ENCODE measurements at places on chromosomes 6 and 20.

- no peak for DNase-seq
These were observed 274.1 kb downstream of the CLIC5 start for GRCh38 chr6:45741437-45742171.

DNA sequence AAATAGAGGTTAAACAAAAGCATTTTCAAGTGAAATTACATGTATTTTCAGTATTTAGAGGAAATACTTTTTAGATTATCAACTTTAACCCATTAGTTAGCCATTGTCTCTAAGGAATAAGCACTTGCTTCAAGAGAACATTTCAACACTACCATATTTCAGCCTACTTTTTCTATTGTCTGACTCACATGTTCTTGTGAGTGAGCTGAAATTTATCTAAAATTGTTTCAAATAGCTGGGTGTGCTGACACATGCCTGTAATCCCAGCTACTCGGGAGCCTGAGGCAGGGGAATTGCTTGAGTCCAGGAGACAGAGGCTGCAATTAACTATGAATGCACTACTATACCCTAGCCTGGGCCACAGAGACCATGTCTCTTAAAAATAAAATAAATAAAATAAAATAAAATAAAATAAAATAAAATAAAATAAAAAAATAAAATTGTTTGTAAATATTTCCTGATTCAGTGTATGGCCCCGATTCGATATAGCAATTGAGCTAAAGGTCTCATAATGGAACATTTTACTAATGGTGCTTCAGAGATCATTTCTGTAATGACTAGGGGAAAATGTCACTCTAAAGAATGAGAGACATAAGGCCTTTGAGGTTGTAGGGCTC lies 324.6 kb upstream of the PLCB4 start:
- DNase-seq = no peak

GRCh38 chr6:158445426-158446085 lies 114.3 kb upstream of the TMEM181 start:
- DNase-seq = no peak

DNA sequence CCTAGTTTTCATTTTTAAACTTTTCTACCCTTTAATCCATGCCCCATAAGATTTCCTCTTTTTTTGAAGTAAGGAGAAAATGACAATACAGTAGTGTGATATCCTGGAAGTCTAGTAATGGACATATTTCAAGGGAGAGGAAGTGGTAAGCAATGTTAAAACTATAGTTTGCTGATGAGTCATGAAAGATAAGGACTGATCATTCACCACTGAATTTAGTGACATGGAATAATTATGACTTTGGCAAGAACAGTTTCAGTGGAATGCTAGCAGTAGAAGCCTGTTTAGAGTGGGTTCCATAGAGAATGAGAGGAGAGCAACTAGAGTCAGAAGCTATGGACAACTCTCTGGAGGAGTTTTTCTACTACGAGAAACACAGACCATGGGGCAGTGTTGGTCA lies 24.9 kb upstream of the SLC2A12 start:
- DNase-seq = no peak

DNA sequence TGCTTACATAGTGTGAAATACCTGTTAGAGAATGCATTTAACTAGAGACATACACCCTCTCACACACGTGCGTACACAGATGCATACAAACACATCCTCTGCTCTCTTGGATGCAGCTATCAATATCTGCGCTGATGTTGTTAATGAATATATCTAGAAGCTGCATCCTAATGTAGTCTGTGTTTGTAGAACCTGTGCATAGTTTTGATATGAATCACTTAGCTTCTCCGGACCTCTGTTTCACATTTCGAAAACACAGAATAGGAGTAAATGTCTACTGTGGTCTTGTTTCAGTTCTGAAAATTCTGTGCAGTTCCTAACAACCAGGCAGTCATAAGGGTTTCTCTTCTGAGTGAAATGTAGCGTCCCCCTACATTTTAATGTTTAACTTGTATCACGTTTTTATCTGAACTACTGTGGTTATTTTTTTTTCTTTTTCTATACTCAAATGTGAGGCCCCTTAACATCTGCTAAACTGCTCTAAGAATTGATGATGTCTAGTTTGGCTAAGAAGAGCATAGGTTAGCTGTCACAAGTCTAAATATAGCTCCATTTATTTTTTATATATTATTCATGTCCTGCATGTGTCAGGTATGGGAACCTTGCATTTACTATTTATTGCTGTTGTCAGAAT lies 254.5 kb downstream of the TMEM242 start:
- DNase-seq = no peak

DNA sequence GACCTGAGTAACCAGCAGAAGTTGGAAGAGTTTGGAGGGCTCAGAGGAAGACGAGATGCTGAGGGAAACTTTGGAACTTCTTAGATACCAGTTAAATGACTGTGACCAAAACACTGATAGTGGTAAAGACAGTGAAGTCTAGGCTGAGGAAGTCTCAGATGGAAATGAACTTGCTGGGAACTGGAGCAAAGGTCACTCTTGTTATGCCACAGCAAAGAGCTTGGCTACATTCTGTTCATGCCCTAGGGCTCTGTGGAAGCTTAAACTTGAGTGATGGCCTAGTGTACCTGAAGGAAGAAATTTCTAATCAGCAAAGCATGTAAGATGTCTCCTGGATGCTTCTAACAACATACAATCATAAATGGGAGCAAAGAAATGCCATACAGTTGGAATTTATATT lies 24.7 kb downstream of the WDR27 start:
- no peak for DNase-seq

DNA sequence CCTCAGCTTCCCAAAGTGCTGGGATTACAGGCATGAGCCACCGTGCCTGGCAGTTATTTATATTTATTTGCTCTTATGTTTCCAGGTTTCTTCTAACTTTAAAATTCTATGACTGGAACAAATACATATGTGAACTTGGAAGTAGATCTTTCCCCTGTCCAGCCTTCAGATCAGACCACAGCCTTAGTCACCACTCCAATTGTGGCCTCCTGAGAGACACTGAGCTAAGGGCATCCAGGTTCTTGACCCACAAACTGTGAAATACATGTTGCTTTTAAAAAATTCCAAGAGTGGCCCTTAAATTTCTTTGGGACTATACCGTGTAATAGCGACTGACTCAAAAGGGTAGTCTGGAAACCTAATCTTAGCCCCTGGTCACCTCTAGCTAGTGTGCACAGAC lies 1.5 kb upstream of the ADGRG6 start:
- DNase-seq = no peak

DNA sequence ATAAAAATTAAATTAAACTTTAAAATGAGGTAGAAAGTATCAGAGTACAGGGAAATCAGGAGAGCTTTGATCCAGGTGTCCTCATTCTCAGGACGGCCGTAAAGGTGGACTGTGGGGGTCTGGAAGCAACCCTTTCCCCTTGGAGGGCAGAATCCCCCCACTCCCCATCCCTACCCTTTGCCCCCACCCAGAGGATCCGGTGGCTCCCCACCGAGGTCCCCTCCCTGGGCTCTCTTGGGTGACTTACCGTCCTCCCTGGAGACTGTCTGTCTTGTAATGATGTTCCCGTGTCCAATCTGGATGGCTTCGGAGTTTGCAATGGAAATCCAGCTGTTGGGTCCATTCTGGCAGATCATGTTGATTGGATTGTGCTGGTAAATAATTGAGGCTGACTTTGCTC lies 7.3 kb downstream of the ZBP1 start:
- no peak for DNase-seq

DNA sequence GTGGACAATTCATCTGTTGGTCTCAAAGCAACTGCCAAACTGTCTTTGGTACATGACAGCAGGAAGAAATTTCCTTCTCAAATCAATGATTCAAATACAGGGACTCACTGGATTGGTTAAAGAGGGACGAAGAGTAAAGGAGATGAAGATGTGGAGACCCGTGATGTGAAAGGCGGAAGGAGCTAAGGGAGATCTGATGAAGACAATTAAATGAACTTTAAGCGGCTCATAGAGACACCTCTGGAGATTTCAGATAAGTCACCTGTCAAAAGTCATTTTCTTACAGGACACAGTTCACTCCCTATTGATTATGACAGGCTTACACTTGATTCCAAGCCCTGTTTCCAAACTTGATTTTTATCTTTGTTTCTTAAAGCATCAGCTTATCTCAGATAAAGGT lies 466.3 kb downstream of the DOK5 start:
- DNase-seq = no peak

DNA sequence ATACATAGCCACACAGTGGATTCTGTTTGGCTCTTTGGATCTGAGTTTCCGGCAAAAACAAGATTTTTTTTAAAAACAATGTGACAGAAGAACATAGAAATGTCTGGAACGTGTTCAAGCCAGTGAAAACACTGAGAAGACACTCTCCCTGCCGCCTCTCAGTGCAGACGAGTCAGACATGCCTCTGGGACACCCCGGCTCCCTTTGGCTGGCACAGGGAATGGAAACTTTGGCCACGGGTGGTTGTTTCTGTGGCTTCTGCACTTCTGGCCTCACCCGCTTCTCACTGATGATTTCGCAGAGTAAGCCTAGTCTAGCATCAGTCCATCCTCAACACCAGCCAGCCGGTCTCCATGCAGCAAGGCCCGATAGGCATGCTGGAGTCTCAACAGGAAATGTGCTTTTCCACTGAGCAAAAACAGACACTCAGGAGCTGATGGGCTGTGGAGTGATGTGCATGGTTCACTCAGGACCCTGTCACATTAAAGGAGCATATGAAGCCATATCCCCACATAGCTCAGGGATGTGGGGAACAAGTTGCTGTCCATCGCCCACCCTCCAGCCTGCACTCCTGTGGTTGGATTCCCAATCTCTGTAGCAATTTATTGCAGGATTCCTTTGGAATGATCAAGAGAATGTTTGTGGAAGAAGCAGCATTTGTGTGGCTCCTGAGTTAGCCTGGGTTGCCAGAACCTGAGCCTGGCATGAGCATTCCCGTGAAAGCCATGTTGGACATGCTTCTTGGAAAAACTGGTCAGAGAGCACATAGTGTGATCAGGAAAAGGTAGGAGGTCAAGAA lies 262.0 kb upstream of the RIN2 start:
- no peak for DNase-seq

GRCh38 chr6:27650620-27651370 lies 177.9 kb upstream of the ZNF184 start:
- DNase-seq = no peak

DNA sequence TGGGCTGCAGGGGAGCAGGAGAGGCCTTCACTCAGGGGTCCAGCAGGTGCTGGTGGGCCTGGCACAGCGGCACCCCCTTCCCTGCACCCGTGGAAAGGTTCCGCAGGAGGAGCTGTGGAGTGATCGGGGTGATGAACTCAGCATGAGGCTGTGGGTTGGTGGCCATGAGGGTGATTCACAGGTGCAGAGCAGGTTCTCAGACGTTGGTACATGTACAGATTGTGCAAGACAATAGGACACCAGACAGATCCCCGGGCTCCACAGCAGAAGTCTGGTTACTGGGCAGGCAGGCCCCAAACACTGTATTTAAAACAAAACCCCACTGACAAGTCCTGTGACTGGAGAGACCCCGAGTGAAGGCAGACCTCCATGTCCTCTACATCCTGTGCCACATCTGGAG lies 151.6 kb upstream of the CDH4 start:
- no peak for DNase-seq

- DNase-seq = no peak
These were observed 852.3 kb upstream of the HS3ST5 start for GRCh38 chr6:115194981-115195638.

DNA sequence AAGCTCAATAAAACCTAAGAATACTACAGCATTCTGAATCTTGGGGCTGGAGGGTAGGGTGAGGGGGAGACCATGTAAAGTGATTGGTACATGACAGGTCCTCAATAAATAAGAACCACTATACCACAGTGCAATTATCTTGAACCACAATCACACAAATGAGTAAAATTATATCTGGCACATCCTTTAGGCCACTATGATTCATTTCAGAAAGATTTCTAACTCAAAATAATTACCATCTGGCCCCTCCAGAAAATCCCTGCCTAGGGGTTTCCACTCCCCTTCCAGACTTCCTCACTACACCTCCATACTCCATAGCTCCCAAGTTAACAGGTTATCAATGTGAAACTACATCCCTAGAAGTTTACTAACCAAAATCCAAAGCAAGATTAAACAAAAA lies 19.7 kb downstream of the AKIRIN2 start:
- DNase-seq = no peak

- DNase-seq = no peak
These were observed 198.1 kb downstream of the MMUT start for GRCh38 chr6:49264909-49265308.

DNA sequence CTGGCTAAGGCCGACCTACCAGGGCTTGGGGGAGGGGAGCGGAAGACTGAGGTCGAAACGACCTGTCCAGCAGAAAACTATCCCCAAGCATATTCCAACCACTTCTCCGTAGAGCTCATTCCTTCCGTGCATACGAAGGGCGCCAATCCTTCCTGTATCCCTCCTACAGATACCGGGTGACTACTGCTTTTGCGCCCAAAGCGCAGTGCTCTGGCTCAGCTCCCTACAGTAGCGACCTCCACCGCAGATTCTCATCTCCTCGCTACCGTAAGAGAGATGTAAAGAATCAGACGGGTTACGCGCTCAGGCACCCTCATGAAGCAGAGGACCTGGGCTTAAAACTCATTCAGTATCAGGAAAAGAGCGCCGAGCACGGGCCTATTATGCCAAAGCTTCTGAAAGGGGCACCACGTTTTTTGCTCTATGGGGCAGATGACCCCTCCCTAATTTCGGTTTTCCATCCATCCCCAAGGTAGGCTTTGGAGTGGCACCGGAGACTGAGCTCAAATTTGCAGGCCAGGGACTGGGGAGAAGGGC lies 563 bp upstream of the NNAT start:
- no peak for DNase-seq

GRCh38 chr6:28747631-28748157 lies 176.1 kb downstream of the TRIM27 start:
- DNase-seq = no peak

DNA sequence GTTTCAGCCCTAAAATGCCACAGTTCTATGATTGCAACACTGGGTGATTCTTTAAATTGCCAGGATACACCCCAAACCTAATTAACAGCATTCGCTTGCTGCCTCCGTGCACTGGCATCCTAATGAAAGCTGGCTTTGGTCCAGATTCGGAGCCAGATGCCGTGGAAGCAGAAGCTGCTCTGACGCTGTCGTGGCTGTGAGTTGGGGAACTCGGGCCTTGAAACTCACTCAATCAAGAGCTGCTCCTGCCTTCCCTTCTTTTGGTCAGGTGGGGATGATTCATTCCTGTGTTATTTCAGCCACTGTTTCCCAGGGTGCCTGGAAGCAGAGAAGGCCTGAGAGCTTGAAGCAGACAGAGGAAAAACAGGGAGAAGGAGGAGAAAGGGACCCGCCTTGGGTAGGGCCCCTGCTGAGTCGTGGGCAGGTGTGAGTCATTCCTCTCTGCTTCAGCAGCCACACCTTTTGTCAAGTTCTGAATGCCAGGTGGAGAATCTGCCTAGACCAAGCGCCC lies 36.2 kb upstream of the DSP start:
- DNase-seq = no peak

DNA sequence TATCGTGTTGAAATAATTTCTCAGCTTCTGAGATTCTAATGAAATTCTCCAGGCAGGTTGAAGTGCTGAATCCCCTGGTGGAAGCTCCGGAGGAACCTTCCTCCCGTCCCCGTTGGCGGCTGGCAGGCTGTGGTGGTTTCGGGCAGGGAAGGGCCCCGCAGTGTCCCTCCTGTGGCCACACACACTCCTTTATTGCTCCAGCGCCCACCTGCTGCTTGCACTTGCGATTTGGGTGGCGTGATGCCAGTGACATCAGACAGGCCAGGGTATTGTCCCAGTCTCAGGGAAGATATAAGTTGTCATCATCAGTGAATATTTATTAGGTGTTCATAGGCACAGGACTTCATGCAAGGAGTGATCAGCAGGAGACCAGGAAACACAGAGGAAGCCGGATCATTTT lies 530.4 kb downstream of the QKI start:
- DNase-seq = no peak
